ENCODE measurements at places on chromosomes 7 and 10. TPM values are rescaled to one million over a fixed set of nuclear protein-coding genes. Genes with fewer than 3 reads are reported as not detected.

GARS1 gene
- total RNA-seq, result 150 TPM

TNS3 gene
- total RNA-seq, result 2.0 TPM

UFSP1 gene
- 4.7 TPM for total RNA-seq

HACD1 gene
- total RNA-seq, result 0.88 TPM

PILRA gene
- 5.1 TPM for total RNA-seq

NUP205 gene
- total RNA-seq, result 84.8 TPM

C7orf57 gene
- total RNA-seq, result 0.40 TPM

ORC5 gene
- total RNA-seq, result 20.3 TPM

DNA sequence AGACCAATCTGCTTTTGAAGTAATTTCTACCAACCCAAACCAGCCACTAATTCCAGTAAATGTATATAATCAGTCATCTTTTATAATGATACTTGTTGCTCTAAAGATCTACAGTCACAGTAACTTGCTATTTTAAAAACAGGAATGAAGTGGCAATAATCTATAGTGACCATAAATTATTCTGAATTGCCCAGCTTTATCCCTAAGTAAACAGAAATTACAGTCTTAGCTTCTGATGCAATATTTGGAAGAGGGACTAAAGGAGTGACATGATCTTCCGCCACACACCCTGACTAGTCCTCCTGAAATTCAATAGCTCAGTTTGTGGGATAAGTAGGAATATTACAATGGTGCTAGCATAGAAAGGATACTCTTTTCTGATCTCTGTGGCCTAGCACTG is 96.1 kb downstream of the ATE1 start:
- H3K27me3 ChIP-seq, result no peaks in the 10 kb centered on the region
- no peaks in the 10 kb centered on the region for H3K4me1 ChIP-seq
- no peak overlapping the region for H3K27ac ChIP-seq
- H3K4me3 ChIP-seq, result no peak overlapping the region
- peaks cover 26% of the 10 kb centered on the region for H3K36me3 ChIP-seq

- H3K4me3 ChIP-seq, result no peak overlapping the region
- peak overlapping the region; percentile 28 for H3K27ac ChIP-seq
These were observed 210.4 kb upstream of the ADO start for GRCh38 chr10:62594093-62594520.

DNA sequence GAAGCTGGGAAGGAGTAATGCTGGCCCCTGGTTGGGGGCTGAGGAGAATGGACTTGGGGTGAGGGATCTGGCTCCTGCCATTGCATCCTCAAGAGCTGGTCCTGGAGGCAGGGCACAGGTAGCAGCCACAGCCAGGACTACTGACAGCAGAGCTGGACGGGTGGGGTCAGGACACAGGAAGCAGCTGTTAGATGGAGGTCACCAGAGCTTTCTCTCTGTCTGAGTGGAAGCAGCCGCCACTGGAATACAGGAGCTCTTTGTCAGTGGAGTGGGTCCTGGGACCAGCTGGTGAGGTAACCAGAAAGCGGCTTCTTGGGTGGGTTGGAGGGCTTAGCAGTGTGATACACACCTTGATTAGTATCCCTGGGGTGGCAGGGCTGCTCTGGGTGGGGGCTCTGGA is 58.1 kb upstream of the AQP1 start:
- no peak for DNase-seq
- H3K27me3 ChIP-seq, result no peaks in the 10 kb centered on the region
- H3K4me3 ChIP-seq, result no peak overlapping the region
- H3K4me1 ChIP-seq, result no peaks in the 10 kb centered on the region
- no peaks in the 10 kb centered on the region for H3K36me3 ChIP-seq

DNA sequence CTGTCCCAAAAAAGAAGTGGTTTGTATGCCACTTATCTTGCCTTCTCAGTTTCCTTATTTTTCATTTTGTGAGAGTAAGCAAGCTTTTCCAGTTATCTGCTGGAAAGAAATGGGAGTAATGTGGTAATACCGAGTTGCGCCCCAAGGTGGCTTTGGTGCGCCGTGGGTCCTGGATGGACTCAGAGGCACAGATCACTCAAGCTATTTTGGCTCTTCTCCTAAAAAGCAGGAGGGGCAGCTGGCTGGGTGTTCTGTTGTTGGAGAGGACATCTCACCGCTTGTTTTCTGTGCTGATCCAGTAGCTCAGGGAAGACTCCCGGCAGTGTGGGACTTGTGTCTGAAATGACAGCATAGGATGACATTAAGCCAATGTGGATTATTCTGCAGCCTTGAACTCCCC is 16.4 kb downstream of the PRKRIP1 start:
- H3K36me3 ChIP-seq, result peaks cover 33% of the 10 kb centered on the region
- peaks cover 38% of the 10 kb centered on the region for H3K4me1 ChIP-seq
- peak overlapping the region; percentile 51 for H3K27ac ChIP-seq
- no peak overlapping the region for H3K4me3 ChIP-seq

DNA sequence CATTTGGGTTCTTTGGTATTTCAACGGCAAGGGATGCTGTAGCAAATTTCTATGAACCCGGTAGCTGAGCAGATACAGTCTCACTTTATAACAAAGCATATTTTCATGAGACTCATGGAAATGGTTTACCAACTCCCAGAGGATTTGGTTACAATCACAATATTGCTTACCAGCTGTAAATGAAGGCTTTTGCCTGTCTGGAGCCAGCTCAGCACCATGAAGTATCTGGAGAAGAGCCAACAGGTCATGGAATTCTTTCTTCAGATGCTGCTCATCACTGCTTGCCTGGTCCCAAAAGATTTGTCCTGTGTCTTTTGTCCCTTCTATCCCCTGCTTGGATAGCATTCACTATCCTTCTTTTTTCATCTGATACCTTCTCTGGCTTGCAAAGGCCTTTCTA is 316.9 kb upstream of the PHYHIPL start:
- no peak for DNase-seq
- H3K4me1 ChIP-seq, result no peaks in the 10 kb centered on the region

- H3K4me1 ChIP-seq, result peaks cover 53% of the 10 kb centered on the region
- no peaks in the 10 kb centered on the region for H3K36me3 ChIP-seq
- peak overlapping the region; percentile 54 for H3K4me3 ChIP-seq
- H3K27me3 ChIP-seq, result no peaks in the 10 kb centered on the region
- peak overlapping the region; percentile 88 for H3K27ac ChIP-seq
These were observed 77.9 kb downstream of the ZMIZ1 start for GRCh38 chr10:79146611-79147130.

GRCh38 chr7:98724591-98724990 is 107.5 kb downstream of the NPTX2 start:
- H3K4me3 ChIP-seq, result no peak overlapping the region
- no peaks in the 10 kb centered on the region for H3K36me3 ChIP-seq
- H3K27ac ChIP-seq, result no peak overlapping the region
- H3K4me1 ChIP-seq, result no peaks in the 10 kb centered on the region
- no peak for DNase-seq
- H3K27me3 ChIP-seq, result no peaks in the 10 kb centered on the region

GRCh38 chr7:120731271-120731670 is 126.7 kb downstream of the TSPAN12 start:
- no peak overlapping the region for H3K4me3 ChIP-seq
- DNase-seq, result no peak
- H3K27me3 ChIP-seq, result no peaks in the 10 kb centered on the region
- H3K4me1 ChIP-seq, result no peaks in the 10 kb centered on the region

- H3K4me3 ChIP-seq, result no peak overlapping the region
- peaks cover 25% of the 10 kb centered on the region for H3K27me3 ChIP-seq
- H3K27ac ChIP-seq, result no peak overlapping the region
- DNase-seq, result no peak
- H3K4me1 ChIP-seq, result peaks cover 4% of the 10 kb centered on the region
These were observed 4.1 kb downstream of the BAIAP2L1 start for GRCh38 chr7:98396768-98397167.

DNA sequence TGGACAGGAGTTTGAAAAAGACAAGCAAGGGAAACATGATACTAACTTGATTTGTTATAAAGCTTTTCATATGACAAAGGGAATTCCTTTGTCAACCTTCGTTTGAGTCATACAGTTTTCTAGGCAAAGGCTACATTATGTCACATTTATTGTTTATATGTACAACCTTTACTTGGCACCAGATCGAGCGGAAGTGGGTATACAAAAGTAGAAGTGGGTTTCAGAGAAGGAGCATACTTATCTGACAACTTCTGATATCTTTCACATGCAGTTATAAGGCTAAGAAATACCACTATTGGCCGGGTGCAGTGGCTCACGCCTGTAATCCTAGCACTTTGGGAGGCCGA is 11.0 kb downstream of the STMP1 start:
- peaks cover 19% of the 10 kb centered on the region for H3K36me3 ChIP-seq
- no peak for DNase-seq
- no peak overlapping the region for H3K4me3 ChIP-seq
- H3K27me3 ChIP-seq, result no peaks in the 10 kb centered on the region
- no peak overlapping the region for H3K27ac ChIP-seq

Measured in activated naive CD8-positive, alpha-beta T cell treated with anti-CD3 and anti-CD28 coated beads, Interleukin-2, amount 10 ng/mL, durations not matched to agents 7 days and 5 days (primary cell).